ENCODE measurements at places on chromosomes 2 and 18. TPM values are rescaled to one million over a fixed set of nuclear protein-coding genes. Genes with fewer than 3 reads are reported as not detected.
A peak's percentile ranks its signal among the peaks of the same experiment; 100 is the strongest.

The C2orf81 gene
- 0.32 TPM for total RNA-seq

The CCDC121 gene
- 4.4 TPM for total RNA-seq

The NCKAP1 gene
- total RNA-seq, result 216 TPM

The GNAL gene
- 7.1 TPM for total RNA-seq

The BOD1L2 gene
- total RNA-seq, result 0.23 TPM

The MGAT4A gene
- 22.2 TPM for total RNA-seq

The B3GNT2 gene
- 53.0 TPM for total RNA-seq

The SERPINB11 gene
- total RNA-seq, result not detected

The FOXD4L1 gene
- total RNA-seq, result 0.20 TPM

- no peak overlapping the region for H3K4me3 ChIP-seq
- H3K36me3 ChIP-seq, result no peaks in the 10 kb centered on the region
- peaks cover 6% of the 10 kb centered on the region for H3K4me1 ChIP-seq
- peaks cover 4% of the 10 kb centered on the region for H3K27me3 ChIP-seq
Measured at GRCh38 chr2:239772721-239773120, 252.4 kb downstream of the NDUFA10 start.

GRCh38 chr2:134351016-134351415 lies 97.1 kb downstream of the MGAT5 start:
- no peak overlapping the region for H3K4me3 ChIP-seq
- no peaks in the 10 kb centered on the region for H3K36me3 ChIP-seq
- no peaks in the 10 kb centered on the region for H3K4me1 ChIP-seq
- H3K27me3 ChIP-seq, result no peaks in the 10 kb centered on the region
- no peak for DNase-seq
- no peak overlapping the region for H3K27ac ChIP-seq

DNA sequence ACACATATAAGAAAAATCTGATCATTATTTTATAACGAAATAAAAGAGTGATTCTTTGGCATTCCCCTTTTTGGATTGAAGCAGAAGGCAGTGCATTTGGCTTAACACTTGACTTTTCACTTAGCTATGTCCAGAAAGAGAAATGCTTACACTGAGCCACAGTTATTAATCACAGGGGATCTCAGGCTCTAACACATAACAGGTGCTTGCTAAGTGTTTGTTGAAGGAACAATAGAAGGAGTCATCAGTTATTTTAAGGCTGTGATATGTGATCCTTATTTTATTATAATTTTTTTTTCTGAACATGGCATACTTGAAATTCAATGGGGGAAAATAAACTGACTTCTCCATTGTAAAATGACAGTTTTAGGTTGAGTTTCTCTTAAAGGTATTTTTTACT lies 209.5 kb downstream of the UBE2E3 start:
- no peak overlapping the region for H3K4me3 ChIP-seq
- H3K27ac ChIP-seq, result no peak overlapping the region
- no peak for DNase-seq
- H3K4me1 ChIP-seq, result no peaks in the 10 kb centered on the region

- no peaks in the 10 kb centered on the region for H3K36me3 ChIP-seq
- no peaks in the 10 kb centered on the region for H3K27me3 ChIP-seq
- peak overlapping the region; percentile 70 for H3K4me3 ChIP-seq
- H3K27ac ChIP-seq, result peak overlapping the region; percentile 88
Measured at GRCh38 chr2:119760237-119760955, 674 bp downstream of the PTPN4 start.

DNA sequence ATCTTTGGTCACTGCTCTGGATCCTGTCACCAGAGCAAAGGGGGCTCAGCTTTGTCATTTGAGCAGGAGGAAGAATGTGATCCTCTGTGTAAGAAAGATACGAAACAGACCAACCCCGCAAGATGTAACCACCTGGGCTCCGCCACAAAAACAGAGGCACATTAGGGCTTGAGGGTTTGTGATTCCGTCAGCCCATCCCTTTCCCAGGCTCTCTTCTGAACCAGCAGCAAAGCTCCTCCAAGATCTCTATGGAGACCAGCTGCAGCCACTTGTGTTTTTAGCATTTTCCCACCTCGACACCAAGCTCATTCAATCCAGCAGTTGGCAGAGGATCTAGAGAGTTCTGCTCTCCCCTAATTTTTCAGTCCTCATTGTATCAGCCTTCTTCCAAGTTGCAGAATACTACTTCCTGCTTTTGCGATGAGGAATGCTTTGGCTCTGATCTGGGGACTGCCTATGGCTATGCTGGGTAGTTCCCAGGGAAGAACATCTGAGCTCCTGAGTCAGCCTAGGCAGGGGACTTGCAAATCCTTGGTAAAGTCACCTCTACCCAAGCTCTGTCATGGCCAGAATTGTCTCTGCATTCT lies 139.6 kb upstream of the RAB12 start:
- no peaks in the 10 kb centered on the region for H3K36me3 ChIP-seq
- H3K27me3 ChIP-seq, result no peaks in the 10 kb centered on the region
- H3K4me1 ChIP-seq, result no peaks in the 10 kb centered on the region

DNA sequence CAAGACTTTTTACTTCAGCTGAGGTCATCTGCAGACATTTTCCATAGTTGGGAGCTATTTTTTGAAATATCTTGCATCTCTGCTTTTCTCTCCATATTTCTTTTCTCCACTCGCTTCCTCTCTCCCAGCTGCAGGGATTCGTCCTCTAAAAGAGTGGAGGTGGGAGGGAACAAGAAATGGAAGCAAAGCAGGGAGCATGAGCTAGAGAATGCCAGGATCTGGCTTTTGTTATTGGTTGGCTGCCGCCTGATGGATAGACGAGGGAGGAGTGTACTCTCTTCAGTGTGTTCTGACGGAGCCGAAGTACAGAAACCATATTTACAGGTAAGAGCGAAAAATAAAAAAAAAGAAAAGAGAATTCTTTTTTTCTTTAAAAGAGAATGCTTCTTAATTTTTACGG lies at the start of gene CSRNP3:
Gene CSRNP3 (plus strand): TSS at position 282 of the 400 bp plus-strand sequence. CDS start 125,368 bp downstream, outside the sequence.
- peak within 1 kb of the TSS; percentile 21 for H3K27ac ChIP-seq
- no peaks in the 10 kb centered on the region for H3K36me3 ChIP-seq
- H3K27me3 ChIP-seq, result no peaks in the 10 kb centered on the region

DNA sequence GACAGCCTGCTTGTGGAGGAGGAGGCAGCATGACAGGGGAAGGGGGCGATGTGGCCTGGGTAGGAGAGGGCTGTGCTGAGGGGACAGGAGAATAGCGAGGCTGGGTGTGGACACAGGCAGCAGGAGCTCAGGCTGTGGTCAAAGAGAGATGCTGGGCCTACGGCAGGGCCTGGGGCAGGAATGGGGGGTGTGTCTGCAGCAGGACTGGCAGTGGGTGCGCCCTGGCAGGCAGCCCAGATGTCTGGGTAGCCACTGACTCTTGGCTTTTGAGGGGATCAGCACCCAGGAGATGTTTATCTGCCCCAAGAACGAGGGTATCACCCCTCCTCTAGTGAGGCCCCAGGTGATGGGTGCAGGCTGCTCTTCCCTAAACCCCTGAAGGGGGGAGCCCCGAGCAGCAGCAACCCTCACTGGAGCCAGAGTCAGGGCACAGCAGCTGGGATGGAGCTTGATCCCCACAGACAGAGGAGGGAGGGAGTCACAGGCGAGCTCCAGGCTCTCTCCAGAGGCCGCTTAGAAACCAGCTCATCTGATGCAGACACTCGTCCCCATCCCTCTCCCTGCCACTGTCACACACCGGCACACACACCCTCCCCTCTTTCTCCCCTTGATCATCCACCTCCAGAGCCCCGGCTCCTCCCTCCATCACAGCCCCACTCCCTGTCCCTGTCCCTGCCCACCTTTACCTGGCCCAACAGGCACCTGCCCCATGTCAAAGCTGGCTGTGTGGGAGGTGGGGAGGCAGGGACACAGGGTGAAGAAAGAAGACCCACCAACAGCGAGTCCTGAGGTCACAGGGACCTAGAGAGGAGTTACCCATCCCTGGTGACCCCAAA lies 29.8 kb upstream of the TNS1 start:
- no peak overlapping the region for H3K27ac ChIP-seq
- no peak for DNase-seq
- H3K27me3 ChIP-seq, result peaks cover 22% of the 10 kb centered on the region
- H3K4me1 ChIP-seq, result peaks cover 10% of the 10 kb centered on the region
- H3K36me3 ChIP-seq, result no peaks in the 10 kb centered on the region

- H3K4me1 ChIP-seq, result peaks cover 3% of the 10 kb centered on the region
- no peak overlapping the region for H3K27ac ChIP-seq
- H3K27me3 ChIP-seq, result no peaks in the 10 kb centered on the region
- H3K4me3 ChIP-seq, result no peak overlapping the region
- H3K36me3 ChIP-seq, result no peaks in the 10 kb centered on the region
- no peak for DNase-seq
Measured at GRCh38 chr2:30713698-30714097, 93.5 kb downstream of the CAPN13 start.

DNA sequence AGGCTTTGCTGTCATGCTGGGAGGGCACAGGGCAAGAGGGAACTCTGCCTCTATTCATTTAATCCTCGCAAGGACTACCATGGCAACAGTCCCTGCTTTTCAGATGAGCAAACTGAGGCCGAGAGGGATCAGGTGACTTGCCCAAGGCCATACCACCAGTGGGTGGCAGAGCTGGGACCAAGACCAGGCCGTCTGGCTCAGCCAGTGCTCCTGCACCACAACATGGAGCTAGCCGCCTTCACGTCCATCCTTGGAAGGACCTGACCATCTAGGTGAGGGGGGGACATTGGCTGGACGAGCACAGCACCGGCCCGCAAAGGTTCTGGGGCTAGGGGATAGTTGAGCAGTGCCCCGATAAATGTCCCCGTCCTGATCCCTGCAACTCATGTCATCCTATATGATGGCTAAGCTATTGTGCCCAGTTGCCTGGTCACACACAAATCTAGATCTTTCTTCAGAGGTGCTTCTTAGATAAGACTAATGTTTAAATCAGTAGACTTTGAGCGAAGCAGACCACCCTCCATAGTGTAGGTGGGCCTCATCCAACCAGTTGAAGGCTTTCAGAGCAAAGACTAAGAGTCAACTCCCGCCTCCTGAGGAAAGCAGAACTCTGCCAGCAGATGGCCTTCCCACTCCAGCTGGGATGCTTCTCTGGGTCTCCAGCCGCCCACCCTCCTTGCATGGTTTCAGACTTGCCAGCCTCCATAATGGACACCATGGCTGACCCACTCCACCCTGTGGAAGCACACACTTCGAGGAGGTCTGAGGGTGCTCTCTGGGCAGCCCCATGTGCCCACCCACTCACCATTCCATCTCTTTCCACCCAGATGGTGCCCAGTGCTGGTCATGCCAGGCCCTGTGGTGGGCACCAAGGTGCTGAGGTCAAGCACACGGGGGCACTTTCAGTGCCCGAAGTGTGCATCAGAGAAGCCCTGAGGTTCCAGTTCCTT lies 214.8 kb upstream of the RAB6C start:
- no peak overlapping the region for H3K27ac ChIP-seq
- H3K4me1 ChIP-seq, result no peaks in the 10 kb centered on the region
- H3K4me3 ChIP-seq, result no peak overlapping the region
- no peaks in the 10 kb centered on the region for H3K36me3 ChIP-seq
- no peak for DNase-seq
- H3K27me3 ChIP-seq, result peaks cover 2% of the 10 kb centered on the region

GRCh38 chr2:236184701-236185100 lies 16.5 kb upstream of the GBX2 start:
- no peak overlapping the region for H3K27ac ChIP-seq
- H3K36me3 ChIP-seq, result no peaks in the 10 kb centered on the region
- peaks cover 30% of the 10 kb centered on the region for H3K27me3 ChIP-seq
- no peak overlapping the region for H3K4me3 ChIP-seq

DNA sequence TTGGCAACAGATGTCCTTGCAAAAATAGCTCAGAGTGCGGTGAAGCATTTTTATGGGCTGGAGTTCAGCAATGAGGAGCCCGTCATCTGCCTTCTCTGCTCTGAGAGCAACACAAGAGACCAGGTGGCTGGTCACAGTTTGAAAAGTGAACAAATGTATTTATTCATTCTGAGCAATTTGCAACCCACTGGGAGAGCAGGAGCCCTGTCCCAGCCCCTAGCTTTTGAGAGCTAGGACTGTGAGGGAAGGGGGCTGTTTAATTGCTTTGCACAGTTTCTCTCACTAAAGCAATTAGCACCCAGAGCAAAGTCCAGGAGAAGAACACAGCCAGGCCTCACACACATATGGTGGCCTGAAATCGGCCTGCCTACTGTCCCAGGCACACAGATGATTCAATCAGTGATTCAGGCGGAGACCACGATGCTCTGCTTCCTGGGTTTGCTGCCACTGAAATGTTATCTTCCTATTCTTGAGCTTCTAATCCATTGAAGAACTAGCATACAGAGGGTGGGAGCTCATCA lies 646.1 kb upstream of the ACVR2A start:
- H3K27ac ChIP-seq, result peak overlapping the region; percentile 42
- peaks cover 12% of the 10 kb centered on the region for H3K4me1 ChIP-seq
- H3K27me3 ChIP-seq, result no peaks in the 10 kb centered on the region
- DNase-seq, result no peak
- H3K4me3 ChIP-seq, result no peak overlapping the region
- no peaks in the 10 kb centered on the region for H3K36me3 ChIP-seq

- H3K4me1 ChIP-seq, result no peaks in the 10 kb centered on the region
- H3K36me3 ChIP-seq, result no peaks in the 10 kb centered on the region
- no peaks in the 10 kb centered on the region for H3K27me3 ChIP-seq
- no peak overlapping the region for H3K27ac ChIP-seq
- no peak overlapping the region for H3K4me3 ChIP-seq
Measured at GRCh38 chr2:79993144-79993543, 311.4 kb downstream of the LRRTM1 start.

DNA sequence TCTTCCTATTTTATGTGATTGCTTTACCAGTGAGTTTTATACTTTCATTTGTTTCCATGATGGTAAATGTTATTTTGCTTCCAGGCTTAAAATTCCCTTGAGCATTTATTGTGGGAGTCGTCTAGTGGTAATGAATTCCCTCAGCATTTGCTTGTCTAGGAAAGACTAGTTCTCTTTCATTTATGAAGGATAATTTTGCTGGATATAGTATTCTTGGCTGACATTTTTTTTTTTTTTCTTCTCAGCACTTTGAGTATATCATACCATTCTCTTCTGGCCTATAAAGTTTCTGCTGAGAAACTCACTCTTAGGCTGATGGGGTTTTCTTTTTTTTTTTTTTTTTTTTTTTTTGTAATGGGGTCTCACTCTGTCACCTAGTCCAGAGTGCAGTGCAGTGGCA lies 99.1 kb downstream of the EDAR start:
- H3K4me3 ChIP-seq, result no peak overlapping the region
- no peak overlapping the region for H3K27ac ChIP-seq
- H3K36me3 ChIP-seq, result no peaks in the 10 kb centered on the region
- DNase-seq, result no peak
- no peaks in the 10 kb centered on the region for H3K4me1 ChIP-seq
- H3K27me3 ChIP-seq, result no peaks in the 10 kb centered on the region

- DNase-seq, result no peak
- no peaks in the 10 kb centered on the region for H3K36me3 ChIP-seq
- H3K27me3 ChIP-seq, result no peaks in the 10 kb centered on the region
- H3K27ac ChIP-seq, result no peak overlapping the region
Measured at GRCh38 chr2:74142340-74142739, 5.4 kb downstream of the BOLA3 start.

Data from hepatocyte (in vitro differentiated cells).